ENCODE measurements at places on chromosomes 6 and 20.

- DNase-seq, result no peak
These were observed 166.0 kb upstream of the PROKR2 start for GRCh38 chr20:5482791-5483190.

GRCh38 chr20:2760297-2760951 is 40.0 kb downstream of the CPXM1 start:
- no peak for DNase-seq

GRCh38 chr6:111843347-111844147 is 29.7 kb downstream of the FYN start:
- DNase-seq, result no peak

DNA sequence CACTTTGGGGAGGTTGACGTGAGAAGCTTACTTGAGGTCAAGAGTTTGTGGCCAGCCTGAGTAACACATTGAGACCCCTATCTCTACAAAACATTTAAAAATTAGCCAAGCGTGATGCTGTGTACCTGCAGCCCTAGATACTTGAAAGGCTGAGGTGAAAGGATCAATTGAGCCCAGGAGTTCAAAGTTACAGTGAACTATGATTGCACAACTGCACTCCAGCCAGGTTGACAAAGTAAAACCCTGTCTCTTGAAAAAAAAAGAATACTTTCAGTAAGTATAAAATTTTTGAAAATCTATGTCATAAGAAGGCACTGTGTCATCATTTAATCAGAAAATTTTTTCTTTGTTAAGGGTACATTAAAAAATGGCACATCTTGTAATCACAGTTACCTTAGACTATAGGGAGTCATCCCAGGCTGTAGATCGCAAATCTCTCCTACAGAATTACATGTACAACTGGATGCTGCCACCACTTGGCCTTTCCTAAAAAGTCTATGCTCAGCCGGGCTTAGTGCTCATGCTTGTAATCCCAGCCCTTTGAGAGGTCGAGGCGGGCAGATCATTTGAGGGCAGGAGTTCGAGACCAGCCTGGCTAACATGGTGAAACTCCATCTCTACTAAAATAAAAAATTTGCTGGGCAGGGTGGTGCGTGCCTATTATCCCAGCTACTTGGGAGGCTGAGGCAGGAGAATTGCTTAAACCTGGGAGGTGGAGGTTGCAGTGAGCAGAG is 17.0 kb upstream of the MRS2 start:
- DNase-seq, result no peak

- no peak for DNase-seq
These were observed 141.1 kb upstream of the CITED2 start for GRCh38 chr6:139515511-139515910.

- DNase-seq, result no peak
These were observed 314.4 kb downstream of the ESR1 start for GRCh38 chr6:152121910-152122309.

DNA sequence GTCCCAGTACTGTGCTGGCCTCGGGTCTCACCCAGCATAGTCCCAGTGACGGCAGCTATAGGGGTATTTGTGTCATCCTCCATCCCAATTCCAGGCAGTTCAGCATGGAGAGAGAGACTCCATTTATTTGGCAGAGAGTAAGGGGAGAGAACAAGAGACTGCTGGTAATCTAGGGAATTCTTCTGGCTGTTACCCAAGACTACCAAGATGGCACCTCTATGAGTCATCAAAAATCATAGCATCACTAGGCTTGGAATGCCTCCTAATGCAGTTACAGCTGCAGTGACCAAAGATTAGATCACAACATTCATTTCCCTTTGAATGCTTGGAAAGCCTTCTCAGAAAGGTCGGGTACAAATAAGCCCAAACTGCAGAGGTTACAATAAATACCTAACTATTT is 660.4 kb upstream of the FLRT3 start:
- DNase-seq, result no peak

Data from NCI-H510A (cell line).